ENCODE measurements at places on chromosomes 6 and 20. TPM values are rescaled to one million over a fixed set of nuclear protein-coding genes. Genes with fewer than 3 reads are reported as not detected.

The FRS3 gene
- total RNA-seq = 0.94 TPM

The ITPR3 gene
- 12.8 TPM for total RNA-seq

The R3HDML gene
- total RNA-seq = not detected

The IRAK1BP1 gene
- total RNA-seq = 3.2 TPM

The SAMD5 gene
- 0.12 TPM for total RNA-seq

Data from cardiac ventricle fibroblast (primary cell).